Endodermal cell (in vitro differentiated cells): ENCODE measurements at places on chromosomes 1 and 21.

GRCh38 chr1:41560496-41560895 lies 76.0 kb upstream of the EDN2 start:
- peak; percentile 24 for DNase-seq

DNA sequence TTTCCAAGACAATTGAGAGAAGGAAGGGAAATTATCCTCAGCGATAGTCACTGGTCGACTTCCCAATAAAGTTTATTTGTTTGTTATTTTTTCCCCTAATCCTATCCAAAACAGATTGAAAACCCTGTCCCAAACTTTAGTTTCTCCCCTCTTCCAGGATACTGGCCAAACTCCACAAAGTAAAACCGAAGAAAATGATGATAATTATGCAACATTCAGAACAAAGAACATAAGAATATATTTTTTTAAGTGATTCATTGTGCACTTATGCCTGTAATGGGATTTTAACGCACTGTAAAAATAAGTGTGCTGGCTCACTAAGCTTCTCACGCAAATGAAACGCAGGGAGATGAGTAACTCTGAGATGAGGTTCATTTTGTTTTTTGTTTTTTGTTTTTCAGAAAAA lies 6.0 kb downstream of the GLIS1 start:
- DNase-seq = no peak

DNA sequence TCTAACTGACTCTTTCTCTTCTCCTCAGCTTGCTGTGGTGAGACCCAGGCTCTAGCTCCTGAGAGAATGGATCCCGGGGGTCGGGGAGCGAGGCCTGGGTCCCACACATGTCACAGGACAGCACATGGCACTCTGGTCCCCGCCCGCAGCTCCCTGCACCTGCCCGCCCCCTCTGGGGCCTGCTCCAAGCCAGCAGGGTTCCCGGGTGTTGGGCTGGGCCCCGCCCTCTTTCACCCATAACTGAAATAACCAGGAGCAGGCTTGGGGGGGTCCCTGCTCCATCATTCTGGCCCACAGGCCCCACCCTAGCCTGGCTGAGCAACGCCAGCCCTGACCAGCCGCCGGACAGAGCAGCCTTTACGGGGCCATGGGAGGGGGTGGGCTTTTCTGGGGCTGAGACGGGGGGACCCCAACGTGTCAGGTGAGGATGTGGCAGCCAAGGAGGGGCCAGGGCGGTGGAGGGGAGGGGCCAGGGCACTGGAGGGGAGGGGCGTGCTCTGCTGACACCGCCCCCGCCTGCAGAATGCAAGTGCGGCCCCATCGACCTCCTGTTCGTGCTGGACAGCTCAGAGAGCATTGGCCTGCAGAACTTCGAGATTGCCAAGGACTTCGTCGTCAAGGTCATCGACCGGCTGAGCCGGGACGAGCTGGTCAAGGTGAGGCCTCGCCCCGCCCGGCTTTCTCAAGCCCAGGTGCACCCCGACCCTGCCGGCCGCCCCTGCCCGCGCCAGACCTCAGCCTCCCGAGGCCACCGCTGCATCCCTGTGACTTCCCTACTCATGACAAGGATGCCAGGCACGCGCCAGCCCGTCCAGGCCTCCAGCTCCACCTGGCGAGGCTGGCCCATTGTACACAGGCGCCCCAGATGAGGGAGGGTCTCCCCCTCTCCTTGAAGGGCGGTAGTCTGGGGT lies 19.4 kb downstream of the COL6A1 start:
- DNase-seq = peak; percentile 54

DNA sequence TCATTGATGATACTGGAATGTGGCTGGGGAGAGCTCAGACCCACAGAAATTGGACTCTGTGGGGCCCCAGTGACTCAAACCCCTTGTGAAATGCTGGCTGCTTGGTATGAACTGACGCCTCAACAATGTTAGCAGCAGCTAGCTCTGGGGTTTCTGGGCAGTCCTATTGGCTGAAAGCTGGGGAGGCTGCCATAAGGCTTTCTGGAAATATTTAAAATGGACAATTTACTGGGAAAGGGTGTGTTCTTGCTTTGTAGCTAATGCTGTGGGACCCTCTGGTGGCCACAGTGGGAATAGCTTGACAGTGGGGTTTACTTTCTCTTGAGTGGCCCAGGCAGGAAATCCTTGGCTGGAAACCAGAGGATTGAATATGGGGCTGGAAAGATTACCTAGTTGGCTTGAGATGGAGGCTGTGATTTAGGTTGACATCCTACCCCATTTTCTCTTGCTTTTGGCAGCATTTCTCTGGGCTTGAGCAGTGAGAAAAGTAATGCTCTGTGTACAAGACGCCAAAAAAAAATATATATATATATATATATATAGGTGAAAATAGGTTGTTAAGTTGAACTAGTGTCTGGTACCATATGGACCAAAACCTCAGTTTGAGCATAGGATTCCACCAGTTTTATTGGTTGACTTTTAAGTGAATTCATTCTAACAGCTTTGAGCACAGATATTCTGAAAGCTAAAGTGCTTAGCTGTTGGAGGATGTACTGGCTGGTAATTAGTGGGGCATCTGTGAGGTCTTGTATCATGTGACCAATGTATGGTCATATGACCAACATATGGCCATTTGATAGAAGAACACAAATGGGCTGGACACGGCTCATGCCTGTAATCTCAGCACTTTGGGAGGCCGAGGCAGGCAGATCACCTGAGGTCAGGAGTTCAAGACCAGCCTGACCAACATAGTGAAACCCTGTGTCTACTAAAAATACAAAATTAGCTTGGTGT lies 8.2 kb upstream of the S100A10 start:
- peak; percentile 94 for DNase-seq

- no peak for DNase-seq
These were observed 14.4 kb downstream of the LMNA start for GRCh38 chr1:156128654-156129597.

DNA sequence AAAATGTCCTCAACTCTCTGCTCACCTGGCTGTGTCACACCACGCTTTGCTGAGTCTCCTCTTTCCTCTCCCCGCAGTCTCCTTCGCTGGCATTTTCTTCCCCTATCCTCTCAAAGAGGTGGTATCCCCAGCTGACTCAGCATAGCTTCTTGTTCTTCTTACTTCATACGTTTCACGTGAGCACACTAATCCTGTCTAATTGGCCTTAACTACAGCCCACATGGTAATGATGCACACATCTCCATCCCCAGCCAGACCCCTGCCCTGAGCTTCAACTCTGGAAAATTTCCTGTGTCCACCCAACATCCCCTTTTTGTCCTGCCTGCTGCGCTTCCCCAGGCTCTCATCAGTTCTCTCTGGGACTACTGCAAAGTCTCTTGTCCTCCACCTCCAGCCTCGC lies 169.8 kb downstream of the TTLL7 start:
- no peak for DNase-seq

DNA sequence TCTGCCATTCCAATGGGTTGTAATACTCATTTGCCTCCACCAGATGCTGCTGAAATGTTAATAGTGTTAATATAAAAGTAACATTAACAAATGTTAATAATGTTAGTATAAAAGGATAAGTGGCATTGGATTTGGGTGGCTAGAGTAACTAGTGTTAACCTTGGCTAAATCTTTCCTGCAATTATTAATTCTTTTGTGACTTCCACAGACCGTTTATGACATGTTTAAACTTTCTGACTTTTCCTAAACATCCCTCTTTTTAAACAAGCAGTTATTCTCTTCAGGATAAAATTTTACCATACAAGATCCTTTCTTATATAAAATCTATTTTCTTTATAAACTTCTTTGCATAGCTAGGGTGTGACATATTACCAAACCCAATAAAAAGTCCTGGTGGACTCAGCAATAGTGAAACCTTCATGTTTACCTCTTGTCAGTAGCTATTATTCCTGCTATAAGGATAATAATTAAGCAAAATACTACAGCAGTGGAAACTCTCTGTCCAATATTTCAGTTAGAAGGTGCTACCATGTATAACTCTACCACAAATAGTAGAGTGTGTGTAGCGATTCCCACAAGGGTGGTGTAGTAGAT lies 41.5 kb downstream of the CCDC30 start:
- no peak for DNase-seq

- no peak for DNase-seq
These were observed 54.3 kb upstream of the IKBKE start for GRCh38 chr1:206415942-206416341.

DNA sequence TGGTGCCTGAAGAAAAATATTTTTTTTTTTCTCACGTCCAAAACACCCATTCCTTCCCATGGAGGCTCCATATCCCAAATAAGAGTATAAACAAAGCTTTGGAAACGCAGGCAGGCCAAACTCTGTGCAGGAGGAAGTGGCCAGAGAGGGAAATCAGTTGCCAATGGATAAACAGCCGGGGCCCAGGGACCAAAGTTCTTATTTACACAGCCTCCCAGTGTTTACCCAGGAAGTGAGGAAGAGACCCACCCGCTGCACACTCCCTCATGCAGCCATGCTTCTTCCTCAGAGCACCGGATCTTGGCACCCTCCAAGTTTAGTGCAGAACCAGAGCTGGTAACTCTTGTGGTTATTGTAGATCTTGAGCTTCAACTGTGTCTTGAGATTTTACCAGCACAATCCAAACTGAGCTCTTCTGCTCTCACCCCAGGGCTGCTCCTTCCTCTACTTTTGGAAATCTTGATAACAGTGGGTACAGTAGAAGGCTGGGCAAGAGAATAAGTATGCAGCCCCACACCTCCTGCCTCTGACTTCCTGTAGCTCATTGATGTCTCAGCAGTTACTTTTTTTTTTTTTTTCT lies 14.2 kb downstream of the MARCKSL1 start:
- no peak for DNase-seq

GRCh38 chr1:88983791-88984559 lies 8.5 kb downstream of the KYAT3 start:
- DNase-seq = no peak

- DNase-seq = no peak
These were observed 703 bp downstream of the PUM1 start for GRCh38 chr1:31064718-31065309.

DNA sequence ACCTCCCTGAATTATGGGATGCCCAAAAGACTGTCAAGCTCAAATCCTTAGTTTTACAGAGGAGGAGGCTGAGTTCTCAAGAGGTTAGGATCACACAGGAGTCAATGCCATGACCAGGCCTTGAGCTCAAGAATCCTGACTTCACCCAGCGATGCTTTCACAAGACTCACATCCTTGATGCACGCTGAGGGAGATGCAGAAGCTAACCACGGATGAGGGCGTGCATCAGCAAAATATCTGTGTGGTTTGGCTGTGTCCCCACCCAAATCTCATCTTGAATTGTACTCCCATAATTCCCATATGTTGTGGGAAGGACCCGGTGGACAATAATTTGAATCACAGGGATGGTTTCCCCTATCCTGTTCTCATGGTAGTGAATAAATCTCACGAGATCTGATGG lies 133.2 kb downstream of the KCNJ6 start:
- DNase-seq = peak; percentile 17

GRCh38 chr1:215911406-215911968 lies 344.4 kb downstream of the KCTD3 start:
- DNase-seq = no peak

- DNase-seq = no peak
These were observed 336.3 kb downstream of the PBX1 start for GRCh38 chr1:164895026-164895912.

DNA sequence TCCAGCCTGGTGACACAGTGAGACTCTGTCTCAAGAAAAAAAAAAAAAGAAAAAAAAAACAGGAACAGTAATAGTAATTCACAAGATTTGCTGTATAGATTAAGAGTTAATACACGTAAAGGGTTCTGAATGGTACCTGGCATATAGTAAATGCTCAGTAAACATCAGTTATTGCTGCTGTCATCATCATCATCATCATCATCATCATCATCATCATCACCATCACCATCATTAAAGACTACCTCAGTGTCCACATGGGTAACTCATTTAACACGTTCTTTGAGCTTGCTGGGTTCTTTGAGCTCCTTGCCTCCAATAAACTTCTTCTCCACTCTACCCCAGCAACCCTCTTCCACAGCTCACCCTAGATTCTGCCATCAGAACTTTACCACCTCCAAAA lies 55.0 kb downstream of the KIAA0319L start:
- no peak for DNase-seq

DNA sequence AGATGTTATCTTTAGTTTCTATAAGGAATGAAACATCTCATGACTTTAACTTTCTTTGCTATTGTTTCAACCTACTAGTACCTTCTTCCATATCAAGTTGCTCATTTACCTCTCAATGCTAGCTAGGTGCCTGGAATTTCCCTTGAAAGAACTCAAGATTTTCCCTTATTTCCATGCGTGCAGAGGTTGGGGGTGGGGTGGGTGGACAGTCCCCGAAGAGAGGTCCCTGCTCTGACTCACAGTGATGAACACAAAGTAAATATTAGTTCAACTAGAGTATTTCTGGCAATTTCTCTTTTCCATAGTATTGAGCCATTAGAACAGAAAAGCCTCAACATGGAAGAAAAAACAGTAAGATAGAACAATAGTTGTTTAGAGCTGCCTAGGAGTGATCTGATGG lies 239.0 kb upstream of the ZP4 start:
- DNase-seq = no peak

GRCh38 chr1:241688940-241689368 lies 36.9 kb downstream of the WDR64 start:
- DNase-seq = peak; percentile 46

DNA sequence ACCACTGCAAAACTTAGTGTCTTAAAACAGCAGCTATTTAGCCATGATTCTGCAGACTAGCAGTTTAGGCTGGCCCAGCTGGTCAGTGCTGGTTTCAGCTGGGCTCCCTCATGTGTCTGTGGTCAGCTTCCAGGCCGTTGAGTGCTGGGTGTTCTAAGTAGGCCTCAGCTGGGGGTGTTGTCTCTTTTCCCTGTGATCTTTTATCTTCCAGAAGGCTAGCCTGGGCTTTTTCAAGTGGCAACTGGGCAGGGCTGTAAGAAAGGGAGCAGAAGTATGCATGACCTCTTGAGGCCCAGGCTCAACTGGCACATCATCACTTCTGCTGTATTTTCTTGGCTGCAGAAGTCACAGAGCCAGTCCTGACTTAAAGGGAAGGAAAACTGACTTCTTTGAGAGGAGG lies 136.1 kb downstream of the KIF26B start:
- no peak for DNase-seq

DNA sequence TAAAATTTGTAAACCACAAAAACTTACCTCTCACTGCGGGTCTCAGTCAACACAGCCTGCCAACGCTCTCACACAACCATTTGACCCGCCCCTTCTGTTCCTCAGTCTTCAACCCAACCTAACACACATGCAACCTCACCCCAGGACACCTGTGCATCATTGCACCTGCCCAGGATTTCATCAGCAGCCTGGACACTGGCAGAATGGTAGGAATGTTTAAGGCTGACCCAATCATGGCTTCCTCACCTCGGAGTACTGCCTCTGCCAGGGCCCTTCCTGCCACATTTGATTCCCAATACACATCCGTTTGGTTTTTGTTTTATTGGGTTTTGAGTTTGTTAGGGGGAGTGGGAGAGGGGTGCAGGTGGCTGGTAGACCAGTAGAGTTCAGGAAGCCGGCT lies 40.7 kb downstream of the TOMM20 start:
- peak; percentile 62 for DNase-seq

GRCh38 chr1:183419399-183419798 lies 1.2 kb upstream of the NMNAT2 start:
- DNase-seq = no peak
